Right ventricle myocardium superior (tissue), 1 donor: ENCODE measurements at places on chromosomes 12 and 14.

DNA sequence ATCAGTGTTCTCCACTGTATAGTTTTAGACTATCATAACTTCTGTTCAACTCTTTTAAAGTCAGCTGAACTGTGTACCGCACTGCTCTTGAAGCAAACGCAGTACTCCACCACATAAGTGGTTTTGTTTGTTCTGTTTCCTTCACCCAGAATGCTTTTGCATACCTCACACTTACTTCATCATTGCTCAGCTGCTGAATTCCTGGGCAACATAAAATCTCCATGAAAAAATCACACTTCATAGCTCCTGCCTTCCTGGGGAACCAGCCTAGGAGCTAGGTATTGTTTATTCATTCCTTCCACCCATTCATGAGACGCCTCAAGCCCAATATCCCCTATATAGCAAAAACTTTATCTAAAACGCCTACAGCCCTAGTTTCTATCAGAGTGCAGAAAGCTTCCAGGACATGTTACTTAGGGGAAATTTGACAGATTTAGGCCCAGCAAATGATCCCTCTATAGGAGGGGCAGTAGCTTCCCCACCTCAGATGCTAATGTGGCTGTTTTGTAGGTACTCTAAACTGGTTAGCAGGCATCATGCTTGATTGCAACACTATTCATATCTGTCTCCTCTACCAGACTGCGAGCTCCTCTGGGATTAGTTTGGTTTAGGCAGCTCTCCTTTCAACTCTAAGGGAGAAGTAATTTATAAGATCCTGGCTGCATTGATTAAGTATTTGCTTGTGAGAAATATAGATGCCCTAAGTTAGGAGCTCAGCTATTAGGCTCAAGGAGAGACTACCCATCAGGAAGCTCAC is 44.5 kb downstream of the LRRC9 start:
- DNase-seq, result no peak

DNA sequence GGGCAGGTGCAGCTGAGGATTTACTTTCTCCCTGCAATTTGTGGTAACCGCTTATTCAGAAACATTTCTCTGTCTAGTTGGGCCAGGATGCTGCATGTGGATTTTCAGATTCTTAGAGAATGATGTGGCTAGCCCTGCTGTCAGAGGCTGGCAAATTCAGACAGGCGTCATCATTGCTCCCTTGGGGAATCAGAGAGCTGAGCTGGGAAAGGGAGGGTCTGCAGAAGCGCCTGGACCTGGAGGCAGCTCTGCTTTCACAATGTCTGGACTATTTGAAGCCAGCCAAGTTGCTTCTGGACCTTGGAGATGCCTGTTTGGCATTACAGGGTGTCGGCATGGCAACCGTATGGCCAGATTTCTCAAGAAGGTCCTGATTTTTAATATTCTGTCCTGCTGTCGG is 3.4 kb downstream of the GALNT16 start:
- DNase-seq, result peak; percentile 74

DNA sequence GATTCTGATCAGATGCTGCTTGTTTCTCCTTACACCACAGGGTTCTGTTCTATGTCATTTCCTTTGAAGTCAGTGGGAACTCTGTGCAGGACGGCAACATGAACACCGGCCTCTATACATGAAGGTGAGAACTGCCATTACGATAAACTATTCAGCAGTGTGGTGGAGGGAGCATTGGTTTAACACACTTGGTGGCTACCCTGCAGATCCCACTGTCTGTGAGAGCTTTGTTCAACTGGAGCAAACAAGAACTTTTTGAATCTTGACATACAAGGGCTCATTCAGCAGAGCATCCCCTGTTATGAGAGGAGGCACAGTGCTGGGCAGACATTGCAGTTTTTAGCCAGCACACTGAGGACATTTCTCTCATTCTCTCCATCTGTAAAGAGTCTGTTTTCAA is 10.7 kb upstream of the FRS2 start:
- no peak for DNase-seq

DNA sequence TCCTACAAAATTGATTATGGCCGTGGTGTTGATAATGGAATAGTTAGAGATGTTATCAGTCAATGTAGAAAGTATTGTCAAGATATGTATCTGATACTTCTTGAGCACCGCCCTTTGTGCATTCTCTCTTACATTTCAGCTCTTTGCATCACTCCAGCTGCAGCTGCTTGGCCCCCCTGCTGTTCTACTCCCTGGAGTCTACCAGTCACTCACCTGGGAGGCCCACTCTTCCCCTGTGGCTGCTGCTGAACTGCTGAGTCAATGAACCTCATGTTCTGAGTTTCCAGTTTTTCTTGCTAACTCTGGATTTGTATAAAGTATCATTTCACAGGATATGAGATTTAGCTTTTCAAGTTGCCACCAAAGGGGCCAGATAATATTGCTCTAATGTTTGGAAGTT is 312.8 kb upstream of the SLC16A7 start:
- DNase-seq, result no peak

DNA sequence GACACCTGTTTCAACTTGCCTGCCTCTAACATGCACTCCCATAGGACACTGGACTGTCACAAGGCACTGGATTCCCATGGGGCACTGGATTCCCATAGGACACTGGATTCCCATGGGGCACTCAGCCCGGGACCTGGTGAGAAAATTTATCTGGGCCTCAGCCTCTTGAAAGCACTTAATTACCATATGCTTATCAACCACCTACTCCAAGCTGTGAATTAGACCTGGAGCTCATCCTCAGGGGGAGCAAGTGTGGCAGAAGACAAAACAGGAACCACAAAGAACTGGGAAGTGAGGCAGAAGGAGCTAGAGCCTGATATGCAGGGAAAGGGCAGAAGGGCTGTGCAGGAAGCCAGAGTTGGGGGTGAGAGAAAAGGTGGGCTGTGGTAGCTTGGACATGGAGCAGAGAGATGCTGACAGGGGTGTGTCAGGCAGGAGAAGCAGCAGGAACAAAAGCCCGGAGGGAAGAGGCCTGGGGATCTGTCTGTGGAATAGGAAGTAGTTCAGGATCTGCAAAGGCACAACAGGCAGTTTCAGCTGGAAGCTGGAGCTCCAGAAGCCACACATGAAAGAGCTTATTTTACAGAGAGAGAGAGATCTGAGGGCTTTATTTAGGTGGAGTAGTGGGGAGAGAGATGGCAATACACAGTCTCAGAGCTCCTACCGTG is 3.1 kb downstream of the KRT82 start:
- no peak for DNase-seq

GRCh38 chr14:30656190-30656632 is 34.1 kb downstream of the SCFD1 start:
- no peak for DNase-seq

DNA sequence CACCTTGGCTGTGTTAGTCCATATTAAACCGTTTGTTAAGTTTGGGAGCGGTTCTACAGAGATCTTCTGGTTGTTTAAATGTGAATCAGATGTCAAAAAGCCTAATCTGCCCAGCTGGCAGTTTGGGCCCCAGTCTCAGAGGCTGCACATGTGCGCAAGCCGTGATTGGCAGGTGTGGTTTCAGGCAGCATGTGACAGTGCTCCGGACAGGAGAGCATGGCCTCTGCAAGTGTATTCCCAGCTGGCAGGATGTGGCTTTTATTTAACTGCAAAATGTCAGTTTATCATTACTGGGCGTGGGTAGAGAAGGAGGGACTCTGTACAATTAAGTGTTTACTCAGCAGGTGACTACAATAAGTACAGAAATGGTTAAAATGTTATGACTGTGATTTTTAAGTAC is 77.5 kb downstream of the PELI2 start:
- DNase-seq, result peak; percentile 52
